Fibroblast of skin of left biceps (primary cell): ENCODE measurements at places on chromosomes 13 and 19.

DNA sequence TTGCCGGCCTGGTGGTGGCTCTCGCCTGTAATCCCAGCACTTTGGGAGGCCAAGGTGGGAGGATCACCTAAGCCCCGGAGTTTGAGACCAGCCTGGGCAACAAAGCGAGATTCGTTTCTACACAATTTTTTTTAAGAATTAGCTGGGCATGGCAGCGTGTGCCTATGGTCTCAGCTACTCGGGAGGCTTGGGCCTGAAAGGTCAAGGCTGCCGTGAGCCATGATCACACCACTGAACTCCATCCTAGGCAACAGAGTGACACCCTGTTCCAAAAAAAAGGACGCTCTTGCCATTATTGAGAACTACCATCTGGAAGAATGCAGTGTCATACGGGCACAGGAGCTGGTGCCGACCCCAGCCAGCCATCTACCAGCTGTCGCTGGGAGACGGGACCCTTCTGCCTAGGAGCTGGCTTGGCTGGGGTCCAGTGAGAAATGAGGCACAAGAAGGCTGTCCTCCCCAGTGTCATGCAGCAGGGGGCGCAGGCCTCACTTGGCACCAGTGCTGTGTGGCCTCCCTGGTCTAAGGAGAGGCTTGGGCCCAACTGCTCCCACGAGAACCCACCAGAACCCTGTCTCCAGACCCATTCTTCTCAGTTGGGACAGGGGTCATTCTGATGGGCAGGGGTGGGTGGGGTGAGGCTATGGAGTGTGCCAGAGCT lies 12.2 kb upstream of the RELB start:
- DNase-seq: no peak

DNA sequence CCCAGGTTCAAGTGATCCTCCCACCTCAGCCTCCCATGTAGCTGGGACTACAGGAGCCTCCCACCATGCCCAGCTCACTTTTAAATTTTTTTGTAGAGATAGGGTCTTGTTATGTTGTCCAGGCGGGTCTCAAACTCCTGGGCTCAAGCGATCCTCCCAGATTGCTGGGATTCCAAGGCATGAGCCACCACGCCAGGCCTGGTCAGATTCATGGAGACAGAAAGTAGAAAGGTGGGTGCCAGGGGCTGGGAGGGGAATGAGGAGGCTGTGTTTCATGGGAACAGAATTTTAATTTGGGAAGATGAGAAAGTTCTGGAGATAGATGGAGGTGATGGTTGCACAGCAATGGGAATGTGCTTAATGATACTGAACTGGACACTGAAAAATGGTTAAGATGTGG lies 22.3 kb downstream of the ARHGEF18 start:
- no peak for DNase-seq

DNA sequence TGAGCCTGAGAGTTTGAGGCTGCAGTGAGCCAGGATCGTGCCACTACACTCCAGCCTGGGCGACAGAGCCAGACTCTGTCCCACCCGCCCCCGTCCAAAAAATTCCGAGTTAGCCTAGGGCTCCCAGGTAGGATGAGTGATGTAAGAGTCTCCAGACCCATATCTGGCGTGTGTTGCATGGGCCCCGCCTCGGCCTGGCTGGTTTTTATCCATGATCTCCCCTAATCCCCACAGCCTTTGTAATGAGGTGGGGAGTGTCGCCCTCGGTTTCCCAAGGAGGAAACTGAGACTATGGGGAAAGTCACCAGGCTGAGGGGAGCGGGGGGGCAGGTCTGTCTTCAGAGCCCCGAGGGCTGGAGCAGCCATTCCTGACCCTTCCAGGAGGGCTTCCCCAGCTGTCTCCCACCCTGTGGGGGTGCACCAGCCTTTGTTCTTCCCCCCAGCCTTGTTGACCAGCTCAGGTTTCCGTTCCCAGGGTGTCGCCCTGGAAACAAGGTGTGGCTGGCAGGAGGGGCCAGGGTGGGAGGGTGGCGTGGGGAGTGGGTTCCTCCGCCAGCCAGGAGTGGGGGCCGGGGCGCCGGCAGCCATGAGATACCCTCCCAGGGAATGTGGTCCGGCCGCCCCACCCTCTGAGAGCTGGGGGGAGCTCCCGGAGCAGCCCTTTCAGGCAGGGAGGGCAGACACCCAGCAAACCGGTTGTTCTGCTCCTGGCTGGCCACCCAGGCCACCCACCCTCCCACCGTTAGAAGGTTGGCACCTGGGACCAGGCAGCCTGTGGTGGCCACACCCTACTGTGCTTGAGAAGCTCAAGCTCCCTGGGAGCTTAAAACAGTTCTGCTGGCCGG lies 11.5 kb downstream of the MYH14 start:
- no peak for DNase-seq

DNA sequence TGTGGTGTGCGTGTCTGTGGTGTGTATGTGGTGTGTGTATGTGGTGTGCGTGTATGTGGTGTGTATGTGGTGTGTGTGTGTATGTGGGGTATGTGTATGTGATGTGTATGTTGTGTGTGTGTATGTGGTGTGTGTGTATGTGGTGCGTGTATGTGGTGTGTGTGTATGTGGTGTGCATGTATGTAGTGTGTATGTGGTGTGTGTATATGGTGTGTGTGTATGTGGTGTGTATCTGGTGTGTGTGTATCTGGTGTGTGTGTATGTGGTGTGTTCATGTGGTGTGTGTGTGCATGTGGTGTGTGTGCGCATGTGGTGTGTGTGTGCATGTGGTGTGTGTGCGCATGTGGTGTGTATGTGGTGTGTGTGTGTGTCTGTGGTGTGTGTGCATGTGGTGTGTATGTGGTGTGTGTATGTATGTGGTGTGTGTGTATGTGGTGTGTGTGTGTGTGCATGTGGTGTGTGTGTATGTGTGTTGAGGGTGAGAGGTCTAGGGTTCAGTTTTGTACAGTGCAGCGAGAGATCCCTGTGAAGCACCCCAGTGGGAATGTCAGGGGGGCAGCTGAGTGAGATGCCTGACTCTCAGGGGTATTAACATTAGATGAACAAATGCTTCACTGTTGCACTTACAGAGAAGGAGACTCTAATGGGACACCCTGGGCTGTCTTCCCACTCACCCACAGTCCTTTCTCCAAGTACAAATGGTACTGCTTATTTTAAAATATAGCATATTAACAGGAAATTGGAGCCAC lies 61.3 kb upstream of the MEDAG start:
- no peak for DNase-seq

DNA sequence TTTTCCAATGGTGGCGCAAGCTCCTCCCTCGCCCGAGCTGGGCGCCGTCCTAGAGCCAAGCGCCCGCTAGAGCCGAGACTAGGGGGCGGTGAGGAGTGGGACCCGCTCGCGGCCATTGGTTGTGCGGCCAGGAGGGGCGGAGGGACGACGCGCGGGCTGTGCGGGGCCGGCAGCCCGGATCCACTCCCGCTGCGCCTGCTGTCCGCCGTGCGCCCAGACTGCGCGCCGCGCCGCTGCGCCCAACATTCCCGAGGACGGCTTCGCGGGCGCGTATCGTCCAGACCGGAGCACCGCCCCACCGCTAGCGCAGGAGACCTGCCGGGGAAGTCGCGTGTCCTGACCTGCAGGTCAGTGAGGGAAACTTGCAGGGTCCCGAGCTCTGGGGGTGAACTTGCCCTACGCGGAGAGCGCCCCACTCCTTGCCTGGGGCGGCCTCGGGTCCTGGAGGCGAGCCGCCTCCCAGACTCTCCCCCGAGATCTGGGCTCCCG lies at the start of gene SERTM1:
Gene SERTM1 (plus strand): TSS at position 183 of the 489 bp plus-strand sequence. CDS start 21,059 bp downstream, outside the sequence.
- no peak for DNase-seq

- DNase-seq: no peak
Measured at GRCh38 chr13:21080593-21080891, 19.2 kb upstream of the LATS2 start.

GRCh38 chr13:40637643-40638042 lies 28.8 kb downstream of the FOXO1 start:
- no peak for DNase-seq

GRCh38 chr19:48591021-48591420 lies 15.5 kb upstream of the SPACA4 start:
- DNase-seq: no peak

DNA sequence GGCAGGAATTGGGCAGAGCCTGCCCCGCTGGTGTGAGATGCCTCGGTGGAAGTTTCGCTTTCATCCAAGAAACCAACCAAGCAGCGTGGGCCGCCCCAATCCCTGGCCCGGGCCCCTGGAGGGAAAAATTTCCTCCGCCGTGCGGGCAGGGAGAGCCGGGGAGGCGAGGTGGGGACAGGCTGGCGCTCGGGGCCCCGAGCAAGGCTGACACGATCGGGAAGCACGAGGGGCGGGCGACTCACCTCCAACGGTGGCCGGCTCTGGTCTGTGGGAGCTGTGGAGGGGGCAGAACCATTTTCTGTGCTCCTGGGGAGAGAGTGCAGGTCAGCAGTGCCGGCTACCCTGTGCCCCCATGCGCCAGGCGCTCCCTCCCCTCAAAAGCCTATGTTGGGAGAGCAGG lies 11.0 kb downstream of the RNF126 start:
- DNase-seq: no peak

DNA sequence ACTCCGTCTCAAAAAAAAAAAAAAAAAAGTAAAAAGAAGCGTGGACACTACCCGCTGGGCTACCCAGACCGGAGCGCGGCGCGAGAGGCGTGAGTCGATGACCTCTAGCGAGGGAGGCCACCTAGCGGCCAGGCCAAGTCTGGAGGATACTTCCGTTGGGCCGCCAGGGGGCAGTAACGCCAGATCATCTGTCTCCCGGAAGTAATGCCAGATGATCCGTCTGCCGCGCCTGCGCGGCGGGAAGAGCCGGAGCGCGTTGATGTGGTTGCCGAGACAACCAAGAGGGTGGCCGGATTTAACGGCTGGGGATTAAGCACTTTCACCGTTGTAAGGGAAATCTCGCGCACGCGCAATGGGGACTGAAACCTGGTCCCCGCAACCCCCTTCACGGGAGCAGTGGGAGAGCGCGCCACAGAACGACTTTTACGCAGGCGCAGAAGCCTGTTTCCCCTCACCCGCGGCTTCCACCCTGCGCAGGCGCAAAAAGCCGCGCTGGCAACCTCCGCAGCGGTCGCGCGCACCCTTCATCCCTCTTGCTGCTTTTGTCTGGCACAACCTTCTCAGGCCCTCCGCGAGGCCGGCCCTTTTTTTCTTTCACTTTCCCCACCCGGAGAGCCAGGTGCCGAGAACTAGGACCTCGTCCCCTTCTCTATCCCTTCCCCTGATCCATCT lies 1.0 kb upstream of the U2AF2 start:
- DNase-seq: peak; percentile 98

- DNase-seq: no peak
Measured at GRCh38 chr19:56946159-56946558, 105.6 kb upstream of the PEG3 start.

DNA sequence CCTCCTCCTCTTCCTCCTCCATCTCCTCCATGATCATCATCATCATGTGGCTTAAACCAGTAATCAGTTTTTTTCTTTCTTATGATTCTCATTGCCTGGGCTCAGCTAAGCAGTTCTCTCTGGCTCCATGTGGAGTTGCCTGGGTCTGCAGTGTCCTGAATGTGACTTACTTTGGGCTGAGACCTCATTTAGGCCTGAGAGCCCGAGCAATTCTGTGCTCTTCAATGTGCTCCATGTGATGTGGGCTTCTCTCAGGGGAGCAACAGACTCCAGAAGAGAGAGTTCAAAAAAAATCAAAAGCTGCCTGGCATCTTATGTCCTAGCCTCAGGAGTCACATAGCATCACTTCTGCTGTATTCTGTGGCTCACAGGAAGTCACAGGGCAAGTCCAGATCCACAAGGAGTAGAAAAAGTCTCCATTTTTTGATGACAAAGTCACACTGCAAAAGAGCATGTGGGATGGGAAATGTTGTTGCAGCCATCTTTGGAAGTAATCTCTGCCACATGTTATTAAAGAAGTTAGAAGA lies 128.7 kb downstream of the MAB21L1 start:
- no peak for DNase-seq

- no peak for DNase-seq
Measured at GRCh38 chr13:39951301-39951700, 295.8 kb downstream of the COG6 start.

DNA sequence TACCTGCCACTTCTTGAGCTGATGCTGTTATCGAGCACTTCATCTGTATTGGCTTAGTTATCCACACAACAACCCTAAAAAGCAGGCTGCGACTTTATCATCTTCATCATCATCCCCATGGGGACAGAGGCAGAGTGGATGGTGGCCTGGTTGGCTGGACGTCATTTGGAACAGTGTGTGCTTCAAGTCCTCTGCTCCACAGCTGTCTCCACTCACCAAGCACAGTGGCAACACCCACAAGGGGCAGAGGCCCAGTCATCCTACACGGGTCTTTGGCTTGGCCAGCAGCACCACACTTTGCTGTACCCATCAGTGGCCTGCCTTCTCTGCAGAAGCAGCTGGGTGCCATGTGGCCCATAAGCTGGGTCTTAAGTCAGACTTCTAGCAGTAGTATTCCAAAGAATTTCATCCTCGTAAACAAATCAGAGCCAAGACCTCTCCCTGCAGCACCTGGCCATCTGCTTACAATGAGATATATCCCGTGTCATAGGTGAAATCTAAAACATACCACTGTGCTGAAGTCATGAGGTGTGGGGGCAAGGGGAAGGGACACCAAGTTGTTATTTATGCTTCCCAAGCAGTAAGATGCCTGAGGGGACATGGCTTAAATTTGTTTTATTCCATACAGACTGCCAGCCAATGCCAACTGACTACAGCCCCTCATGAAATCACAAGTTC lies 47.9 kb upstream of the EPHX3 start:
- no peak for DNase-seq

DNA sequence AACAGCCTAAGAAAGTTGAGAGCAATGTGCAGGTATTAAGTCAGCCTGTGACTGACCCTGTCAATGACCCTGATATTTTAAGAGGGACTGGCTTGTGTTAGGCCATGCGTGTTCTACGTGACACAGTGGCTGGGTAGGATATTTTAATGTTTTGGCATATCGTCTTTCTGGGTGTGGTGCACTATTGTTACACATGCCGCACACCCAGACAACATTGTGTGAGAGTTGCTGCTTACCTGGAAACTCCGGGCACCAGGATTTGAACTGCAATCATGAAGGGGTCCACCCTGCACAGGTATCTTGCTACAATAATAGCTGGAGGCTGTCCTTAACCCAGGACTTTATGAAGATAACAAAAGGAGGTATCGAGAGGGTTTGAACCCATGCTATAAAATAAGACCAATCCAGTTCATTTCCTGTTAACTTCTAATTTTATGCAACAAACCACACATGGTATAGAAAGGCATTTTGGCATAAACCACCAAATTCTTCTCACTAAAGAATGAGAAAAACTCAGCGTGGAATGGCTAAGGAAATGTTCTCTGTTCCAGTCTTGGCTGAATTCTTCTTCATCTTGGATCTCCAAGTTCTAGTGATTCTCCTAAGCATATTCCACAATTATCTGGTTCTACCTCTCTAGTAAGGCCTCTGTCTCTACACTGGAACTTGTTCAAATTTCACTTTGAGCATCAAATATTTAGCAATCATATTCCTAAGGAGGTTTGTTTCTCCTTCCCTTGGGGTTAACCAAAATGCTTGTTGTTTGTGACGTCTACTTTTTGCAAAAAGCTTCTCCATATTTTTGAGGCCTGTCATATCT lies 38.7 kb upstream of the POMP start:
- peak; percentile 20 for DNase-seq

- DNase-seq: no peak
Measured at GRCh38 chr19:14476673-14477401, 1.7 kb upstream of the PTGER1 start.

GRCh38 chr19:46609511-46610412 lies 8.6 kb downstream of the CALM3 start:
- DNase-seq: no peak

GRCh38 chr13:23460309-23460708 lies 26.8 kb upstream of the SACS start:
- DNase-seq: no peak
